ENCODE measurements at places on chromosomes 16 and 17.

DNA sequence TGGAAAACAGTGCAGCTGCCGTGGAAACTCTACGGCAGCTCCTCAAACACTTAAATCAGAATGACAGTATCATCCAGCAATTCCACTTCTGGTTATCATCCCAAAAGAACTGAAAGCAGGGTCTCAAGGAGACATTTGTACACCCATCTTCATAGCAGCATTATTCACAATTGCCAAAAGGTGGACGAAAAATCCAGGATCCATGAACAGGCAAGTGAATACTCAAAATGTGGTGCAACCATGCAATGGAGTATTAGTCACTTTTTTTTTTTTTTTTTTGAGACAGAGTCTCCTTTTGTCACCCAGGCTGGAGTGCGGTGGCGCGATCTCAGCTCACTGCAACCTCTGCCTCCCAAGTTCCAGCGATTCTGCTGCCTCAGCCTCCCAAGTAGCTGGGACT lies 10.6 kb upstream of the AATK start:
- DNase-seq: no peak

GRCh38 chr16:72877374-72878028 lies 170.4 kb downstream of the ZFHX3 start:
- DNase-seq: no peak

- DNase-seq: no peak
These were observed 479.3 kb upstream of the ZFHX3 start for GRCh38 chr16:73527187-73527586.

GRCh38 chr17:34484193-34484733 lies 95.1 kb upstream of the TMEM132E start:
- DNase-seq: no peak

- DNase-seq: no peak
These were observed 24.4 kb downstream of the SCNN1G start for GRCh38 chr16:23206986-23207385.

DNA sequence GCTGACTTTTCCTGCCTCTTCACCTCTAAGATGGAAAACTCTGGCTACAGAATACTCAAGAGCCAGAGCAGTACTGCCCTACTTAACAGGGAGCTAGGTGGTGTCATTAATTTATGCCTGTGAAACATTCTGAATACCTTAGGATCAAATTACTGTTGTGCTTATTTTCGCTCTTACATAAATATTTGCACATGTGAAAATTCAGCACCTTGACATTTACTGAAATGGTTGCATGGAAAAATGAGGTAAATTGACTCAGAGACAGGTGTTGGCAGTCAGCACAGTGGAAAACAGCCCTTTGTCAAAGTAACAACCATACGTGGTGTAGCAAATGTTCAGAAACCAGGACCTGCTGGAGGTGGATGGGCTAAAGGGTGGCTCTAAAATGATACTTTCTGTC lies 193.6 kb downstream of the CDH8 start:
- no peak for DNase-seq

DNA sequence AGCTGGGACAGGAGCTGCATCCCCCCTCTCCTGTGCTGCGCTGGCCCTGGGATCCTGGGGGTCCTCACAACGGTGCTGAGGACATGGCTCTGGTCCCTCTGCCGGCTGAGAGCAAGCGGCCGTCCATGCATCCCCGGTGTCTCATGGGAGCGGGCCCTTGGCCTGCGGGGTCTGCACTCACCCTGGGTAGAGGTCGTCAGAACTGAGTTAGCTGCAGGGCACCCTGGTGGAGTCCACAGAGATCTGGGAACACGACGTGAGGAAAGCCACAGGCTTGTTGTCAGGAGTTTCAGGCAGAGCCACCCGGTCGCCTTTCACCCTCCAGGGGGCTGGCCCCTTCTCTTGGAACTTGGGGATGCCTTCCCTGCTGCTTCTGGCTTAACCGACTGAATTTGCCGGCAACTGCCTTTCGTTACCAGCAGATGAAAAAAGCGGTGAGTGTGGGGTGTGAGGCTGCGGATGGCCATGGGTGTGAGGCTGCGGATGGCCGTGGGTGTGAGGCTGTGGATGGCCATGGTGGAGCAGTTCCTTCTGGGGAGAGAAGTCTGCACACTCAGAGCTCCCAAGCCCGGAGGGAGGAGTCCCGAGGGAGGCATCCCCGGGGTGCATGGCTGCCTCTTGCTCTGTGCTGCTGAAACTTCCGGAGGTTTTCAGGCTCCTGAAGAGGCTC lies 81.7 kb downstream of the LMF1 start:
- DNase-seq: no peak

- DNase-seq: no peak
These were observed 902 bp downstream of the SCRN2 start for GRCh38 chr17:47840001-47840741.

GRCh38 chr17:76039121-76039520 lies 12.0 kb upstream of the EVPL start:
- no peak for DNase-seq

DNA sequence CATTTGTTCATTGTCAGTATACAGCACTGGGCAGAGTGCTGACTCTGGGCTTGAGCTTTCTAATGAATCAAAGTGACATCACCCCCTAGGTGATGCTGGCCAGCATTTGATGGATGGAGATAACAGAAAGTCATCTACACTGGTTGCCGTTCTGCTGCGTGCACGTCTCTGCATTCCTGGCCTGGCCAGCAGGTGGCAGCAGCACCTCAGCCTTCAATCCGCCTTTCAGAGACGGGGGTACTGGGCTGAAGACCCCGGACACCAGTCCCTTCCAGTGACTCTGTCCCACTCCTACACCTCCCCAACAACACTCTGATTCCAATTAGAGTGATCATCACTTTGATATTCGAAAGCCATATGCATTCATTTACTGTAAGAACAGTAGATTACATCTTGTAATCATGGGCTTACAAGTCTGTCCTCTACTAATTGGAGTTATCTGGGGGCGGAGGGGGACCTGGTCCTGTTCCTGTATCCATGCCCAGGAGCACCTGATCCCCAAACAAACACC lies 6.0 kb downstream of the CPSF4L start:
- DNase-seq: no peak

DNA sequence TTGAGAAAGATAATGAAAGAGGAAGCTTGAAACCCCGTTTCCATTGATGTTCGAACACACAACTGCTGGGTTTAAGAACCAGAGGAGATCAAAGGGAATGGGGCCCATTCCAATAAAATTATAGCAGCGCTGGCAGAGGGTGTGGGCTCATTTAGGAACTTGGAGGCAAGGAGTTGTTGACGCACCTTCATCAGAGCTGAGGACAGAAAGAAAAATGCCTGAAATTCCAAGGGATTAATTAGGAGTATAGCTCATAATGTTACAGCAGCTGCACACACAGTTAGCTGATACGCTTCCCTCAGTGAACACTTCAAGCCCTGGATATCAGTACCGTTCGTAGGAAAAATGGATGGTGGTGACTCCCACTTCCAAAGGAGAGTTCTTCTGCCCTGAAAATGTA lies 127.2 kb downstream of the AXIN2 start:
- DNase-seq: no peak

DNA sequence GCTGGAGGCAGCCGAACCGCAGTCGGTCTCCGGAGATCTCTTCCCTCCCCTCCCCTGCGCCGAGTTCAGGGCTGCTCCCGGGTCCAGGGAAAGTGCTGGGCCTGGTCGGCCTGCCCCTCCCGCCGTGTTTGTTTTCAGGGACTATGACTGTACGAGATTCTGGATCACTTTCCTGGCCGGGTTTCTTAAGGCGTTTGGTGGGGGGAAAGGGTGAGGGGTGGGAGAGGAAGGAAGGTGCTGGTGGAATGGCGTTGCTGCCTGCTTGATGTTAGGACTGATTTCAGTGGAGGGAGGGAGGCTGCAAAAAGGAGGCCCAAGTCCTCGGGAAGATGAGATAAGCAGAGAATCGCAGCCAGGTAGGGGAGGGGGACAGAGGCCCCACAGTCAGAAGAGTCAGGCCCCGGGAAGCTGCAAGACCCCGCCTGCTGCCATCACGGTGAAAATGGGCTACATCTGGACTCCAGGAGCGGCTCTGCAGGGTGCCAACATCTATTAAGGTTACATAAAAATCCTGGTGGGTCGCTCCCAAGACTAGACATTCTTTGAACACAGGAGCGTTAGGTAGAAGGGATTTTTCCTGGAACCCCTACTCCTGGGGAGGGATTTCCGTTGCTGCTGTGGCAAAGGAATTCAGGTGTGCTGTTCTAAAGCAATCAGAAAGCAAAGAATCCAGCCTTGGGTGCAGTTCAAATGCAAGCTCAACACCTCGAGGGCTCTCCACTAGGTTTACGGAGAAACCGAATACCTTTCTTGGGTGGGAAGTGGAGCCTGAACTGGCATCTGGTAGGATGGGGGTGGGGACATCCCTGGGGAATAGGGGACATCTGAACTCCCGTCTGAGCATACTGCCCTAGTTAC lies 1.2 kb downstream of the ARHGAP44 start:
- DNase-seq: no peak

DNA sequence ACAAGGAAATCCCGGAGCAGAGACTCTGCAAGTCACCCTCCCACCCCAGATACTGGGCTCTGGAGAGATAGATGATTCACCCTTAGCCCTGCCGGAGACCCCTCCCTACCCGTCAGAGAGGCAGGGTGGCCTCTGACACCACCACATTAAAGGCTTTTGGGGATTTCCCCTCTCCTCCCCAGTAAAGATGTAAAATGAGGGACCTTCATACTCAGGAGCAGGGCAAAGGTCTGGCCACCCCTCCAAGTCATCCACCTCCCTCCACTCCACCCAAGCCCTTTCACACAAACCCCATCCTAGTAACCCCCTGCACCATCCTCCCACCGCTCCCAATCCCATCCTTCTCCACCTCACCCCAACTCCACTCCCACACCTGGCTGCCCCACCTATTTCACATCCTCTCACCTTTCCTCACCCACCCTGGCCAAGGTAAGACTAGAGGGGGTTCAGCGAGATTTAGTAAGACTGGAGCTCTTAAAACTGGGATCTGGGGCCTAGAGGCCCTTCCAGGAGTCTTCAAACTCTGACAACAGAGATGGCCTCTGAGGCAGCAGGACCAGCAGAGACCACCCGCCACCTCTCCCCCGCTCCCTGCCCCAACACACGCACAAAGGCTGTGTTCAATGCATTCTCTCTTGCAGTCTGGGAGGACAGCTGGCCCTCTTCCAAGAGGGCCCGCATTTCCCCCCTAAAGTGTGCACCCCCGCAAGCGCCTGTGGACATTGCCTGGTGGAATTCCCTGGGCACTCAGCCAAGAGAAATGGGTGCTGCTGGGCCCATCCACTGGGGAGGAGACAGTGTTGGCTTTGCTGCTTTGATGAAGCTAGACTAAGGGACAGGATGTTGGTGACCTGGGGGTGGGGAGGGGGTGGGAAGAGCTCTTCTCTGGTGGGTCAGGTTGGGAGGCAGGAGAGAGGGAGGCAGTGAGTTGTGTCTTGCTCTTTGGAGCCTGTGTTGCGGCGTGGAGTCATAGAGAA lies 1.1 kb downstream of the ABAT start:
- DNase-seq: no peak

- DNase-seq: no peak
These were observed 51.6 kb downstream of the KANSL1 start for GRCh38 chr17:46141645-46142044.

- DNase-seq: no peak
These were observed 64.8 kb upstream of the MRC2 start for GRCh38 chr17:62562656-62563055.

GRCh38 chr16:15053904-15054303 lies 2.0 kb downstream of the NTAN1 start:
- DNase-seq: no peak

DNA sequence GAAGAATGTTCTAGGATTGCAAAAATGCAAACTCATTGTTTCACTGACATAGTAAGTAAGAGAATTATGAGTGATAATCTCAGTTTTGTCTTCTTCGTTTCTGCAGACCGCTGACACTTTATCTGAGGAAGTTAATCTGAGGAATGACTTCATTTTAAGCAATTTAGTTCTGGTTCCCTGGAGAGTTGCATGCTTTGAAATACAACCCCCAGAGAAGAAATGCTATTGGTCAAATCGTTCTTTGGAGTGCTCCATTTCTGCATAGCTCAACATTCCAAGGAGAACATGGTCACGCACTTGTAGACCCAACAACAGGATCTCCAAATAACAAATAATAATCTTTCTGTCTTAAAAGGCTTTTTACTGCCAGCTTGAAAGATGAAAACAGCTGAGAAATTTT lies 427.1 kb downstream of the GRIN2A start:
- DNase-seq: no peak

DNA sequence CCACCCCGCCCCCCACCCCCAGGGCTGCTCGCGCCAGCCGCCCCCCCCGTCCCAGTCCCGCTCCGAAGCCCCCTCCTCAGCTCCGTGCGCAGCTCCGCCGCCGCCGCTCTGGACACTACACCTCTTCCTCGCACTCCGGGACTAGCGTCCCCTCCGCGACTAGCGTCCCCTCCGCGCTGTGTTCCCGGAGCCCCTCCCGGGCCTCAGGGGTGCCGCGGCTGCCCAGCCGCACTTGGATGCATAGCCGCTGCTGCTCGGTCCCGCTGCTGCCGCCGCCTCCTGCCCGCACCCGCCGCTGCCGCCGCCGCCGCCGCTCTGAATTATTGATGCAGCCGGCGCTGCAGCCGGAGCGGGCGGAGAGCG lies at the start of gene CBLN1:
TSS of gene CBLN1 (minus strand) at position 359 of the 363 bp plus-strand sequence. CDS start 373 bp downstream, outside the sequence.
- DNase-seq: no peak

DNA sequence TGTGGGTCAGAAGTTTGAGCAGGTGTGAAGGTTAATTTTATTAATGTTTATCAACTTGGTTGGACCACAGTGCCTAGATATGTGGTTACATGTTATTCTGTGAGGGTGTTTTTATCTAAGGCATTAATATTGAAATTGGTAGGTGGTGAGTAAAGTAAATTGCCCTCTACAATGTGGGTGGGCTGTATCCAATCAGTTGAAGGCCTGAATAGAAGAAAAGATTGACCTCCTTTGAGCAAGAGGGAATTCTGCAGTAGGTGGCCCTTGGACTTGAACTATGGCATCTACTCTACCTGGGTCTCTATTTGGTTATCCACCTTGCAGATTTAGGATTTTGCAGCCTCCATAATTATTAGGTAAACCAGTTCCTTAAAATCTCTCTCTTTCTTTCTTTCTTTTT lies 356.8 kb upstream of the EEF2KMT start:
- no peak for DNase-seq
